Lung (tissue), 17 donors: ENCODE measurements at places on chromosomes 2 and 18.

DNA sequence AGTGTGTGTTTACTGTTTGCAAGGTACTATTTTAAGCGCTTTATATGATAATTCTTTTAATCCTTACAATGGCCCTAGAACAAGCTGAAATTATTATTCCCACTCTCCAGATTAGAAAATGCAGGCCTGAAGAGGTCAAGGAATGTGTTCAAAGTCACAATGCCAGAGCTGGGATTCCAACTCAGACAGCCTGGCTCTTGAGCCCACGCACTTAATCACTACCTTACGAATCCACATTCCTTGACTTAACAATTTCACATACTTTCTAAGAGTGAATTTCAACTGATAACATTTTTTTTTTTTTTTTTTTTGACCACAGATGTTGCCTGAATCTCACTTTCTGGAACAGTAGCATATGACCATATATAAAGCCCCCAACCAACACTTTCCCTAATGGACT, 400.3 kb downstream of the NCKAP5 start:
- no peak for DNase-seq

GRCh38 chr2:206986943-206987342, 47.6 kb downstream of the CPO start:
- DNase-seq, result no peak

- DNase-seq, result no peak
These were observed 17.9 kb upstream of the ARHGAP25 start for GRCh38 chr2:68716604-68717304.

GRCh38 chr2:148971547-148971946, 67.0 kb upstream of the LYPD6B start:
- DNase-seq, result no peak

- DNase-seq, result no peak
These were observed 42.3 kb upstream of the TEX51 start for GRCh38 chr2:126856403-126856802.
